ENCODE measurements at places on chromosomes 6 and 20. TPM values are rescaled to one million over a fixed set of nuclear protein-coding genes. Genes with fewer than 3 reads are reported as not detected.

- no peak for DNase-seq
Measured at GRCh38 chr6:160420969-160421556, 72.9 kb downstream of the SLC22A3 start.

- DNase-seq: no peak
Measured at GRCh38 chr6:40925341-40925740, 113.7 kb downstream of the UNC5CL start.

- DNase-seq: no peak
Measured at GRCh38 chr6:108080010-108080780, 5.7 kb upstream of the OSTM1 start.

DNA sequence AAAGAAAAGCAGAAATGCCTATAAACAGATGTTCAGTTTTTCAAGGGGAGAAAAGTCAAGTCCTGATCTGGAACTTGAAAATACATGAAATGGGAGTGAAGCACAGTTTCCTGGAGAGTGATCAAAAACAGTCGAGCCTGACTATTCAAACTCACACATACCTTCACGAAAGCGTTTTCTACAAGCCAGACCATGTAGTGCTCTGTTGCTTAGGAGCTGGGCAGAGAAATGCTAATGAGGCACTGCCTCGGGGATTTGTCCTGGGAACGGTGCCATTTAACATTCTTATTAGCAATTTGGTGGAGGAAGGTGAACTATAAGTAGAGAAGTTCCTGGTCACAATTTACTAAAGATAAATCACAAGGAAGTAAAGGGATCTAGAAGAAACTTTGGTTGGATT is 5.9 kb downstream of the NHSL1 start:
- no peak for DNase-seq

GRCh38 chr6:127956260-127956888 is 55.5 kb upstream of the THEMIS start:
- DNase-seq: no peak

DNA sequence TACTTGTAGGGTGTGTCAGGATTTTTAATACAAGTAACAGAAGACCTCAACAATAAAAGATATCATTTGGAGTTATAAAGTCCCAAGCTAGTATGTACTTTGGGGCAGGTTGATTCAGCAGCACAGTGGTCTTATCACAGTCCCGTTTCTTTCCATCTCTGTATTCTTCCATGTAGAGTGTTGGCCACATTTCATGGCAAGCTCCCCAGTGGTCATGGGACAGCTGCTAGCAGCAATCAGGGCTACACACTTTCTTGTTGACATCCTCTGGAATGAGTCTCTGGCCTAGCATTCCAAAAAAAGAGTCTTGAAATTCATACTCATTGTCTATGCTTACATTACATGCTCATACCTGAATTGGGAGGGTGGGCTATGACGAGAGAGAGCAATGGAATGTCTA is 53.2 kb downstream of the SOBP start:
- peak; percentile 58 for DNase-seq

- no peak for DNase-seq
Measured at GRCh38 chr20:58568126-58568482, 52.9 kb upstream of the APCDD1L start.

GRCh38 chr20:60024245-60024644 is 66.0 kb downstream of the CDH26 start:
- DNase-seq: no peak

GRCh38 chr6:24718449-24719124 is 367 bp downstream of the C6orf62 start:
- no peak for DNase-seq

DNA sequence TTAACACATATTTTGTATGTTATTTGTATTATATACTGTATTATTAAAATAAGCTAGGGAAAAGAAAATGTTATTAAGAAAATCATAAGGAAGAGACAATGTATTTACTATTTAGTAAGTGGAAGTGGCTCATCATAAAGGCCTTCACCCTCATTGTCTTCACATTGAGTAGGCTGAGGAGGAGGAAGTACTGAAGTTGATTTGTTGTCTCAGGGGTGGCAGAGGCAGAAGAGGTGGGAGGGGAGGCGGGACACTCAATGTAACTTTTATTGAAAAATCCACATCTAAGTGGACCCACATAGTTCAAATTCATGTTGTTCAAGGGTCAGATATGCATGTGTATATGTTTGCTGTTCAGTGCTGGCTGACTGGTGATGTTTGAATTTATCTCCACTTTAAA is 210.2 kb upstream of the CITED2 start:
- no peak for DNase-seq

The TINAG gene
- polyA plus RNA-seq: 0.04 TPM

The DDX43 gene
- polyA plus RNA-seq: 0.37 TPM

The MYH7B gene
- polyA plus RNA-seq: 22.1 TPM
